ENCODE measurements at places on chromosomes 5 and 9.

DNA sequence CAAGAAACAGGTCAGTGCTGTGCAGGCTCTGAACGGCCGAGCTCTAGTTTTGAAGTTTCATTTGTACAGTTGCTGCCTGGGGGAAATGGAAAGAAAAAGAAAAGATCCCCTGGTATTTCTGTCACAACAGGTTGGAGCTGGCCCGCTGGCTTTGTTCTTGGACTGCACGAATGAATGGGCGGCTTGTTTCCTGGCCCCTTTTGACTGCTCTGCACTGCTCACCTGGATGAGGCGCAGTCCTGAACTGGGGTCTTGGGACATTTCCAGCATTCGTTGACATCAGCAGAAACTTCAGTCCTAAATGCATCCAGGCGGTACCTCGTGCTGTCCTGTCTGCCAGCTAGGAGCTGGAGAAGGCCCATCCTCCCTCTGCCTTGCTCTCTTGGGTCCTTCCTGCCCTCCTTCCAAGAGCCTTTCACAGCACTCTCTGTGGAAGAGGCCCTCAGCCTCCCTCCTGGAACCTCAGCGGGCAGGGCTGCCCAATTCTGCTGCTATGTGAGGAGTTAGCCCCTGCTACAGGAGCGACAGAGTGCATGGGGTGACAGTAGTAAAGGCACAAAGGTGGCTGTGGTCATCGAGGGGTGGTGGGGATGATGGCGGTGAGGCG lies 189.2 kb downstream of the FSTL4 start:
- DNase-seq = no peak

DNA sequence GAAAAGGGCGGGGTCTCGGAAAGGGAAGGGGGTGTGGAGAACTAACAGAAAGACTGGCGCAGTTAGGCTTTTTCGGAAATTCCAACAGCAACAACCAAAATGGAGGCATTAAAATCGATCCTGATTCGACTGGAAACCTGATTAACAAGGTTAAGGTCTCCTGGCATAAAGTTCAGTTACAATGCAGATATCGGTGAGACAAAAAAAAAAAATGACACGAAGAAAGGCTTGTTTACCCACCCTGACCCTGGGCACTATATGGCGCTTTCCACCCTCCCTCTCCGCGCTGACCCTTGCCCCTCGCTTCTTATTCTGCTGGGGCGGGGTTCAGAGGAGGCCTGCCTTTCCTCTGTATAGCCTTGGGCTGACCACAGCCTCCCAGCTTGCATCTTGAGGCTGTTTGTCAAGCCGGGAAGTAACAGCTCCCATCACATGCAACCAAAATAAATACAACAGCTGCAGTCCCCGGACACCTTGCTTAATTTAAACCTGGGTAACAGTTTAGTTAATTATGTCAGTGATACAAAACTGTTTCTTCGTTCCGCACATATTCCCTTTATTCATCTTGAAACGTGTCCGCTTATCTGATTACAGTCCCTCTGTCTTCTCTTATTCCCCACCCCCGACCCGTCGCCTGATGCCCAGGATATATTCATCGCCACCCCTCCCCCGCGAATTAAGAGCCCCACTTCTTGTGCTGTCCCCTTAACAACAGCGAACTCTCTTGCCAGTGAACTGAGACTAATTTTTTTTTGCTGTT lies 795 bp upstream of the PJA2 start:
- no peak for DNase-seq

- DNase-seq = no peak
Observed at GRCh38 chr5:81151546-81151945, 81.6 kb upstream of the CKMT2 start.

DNA sequence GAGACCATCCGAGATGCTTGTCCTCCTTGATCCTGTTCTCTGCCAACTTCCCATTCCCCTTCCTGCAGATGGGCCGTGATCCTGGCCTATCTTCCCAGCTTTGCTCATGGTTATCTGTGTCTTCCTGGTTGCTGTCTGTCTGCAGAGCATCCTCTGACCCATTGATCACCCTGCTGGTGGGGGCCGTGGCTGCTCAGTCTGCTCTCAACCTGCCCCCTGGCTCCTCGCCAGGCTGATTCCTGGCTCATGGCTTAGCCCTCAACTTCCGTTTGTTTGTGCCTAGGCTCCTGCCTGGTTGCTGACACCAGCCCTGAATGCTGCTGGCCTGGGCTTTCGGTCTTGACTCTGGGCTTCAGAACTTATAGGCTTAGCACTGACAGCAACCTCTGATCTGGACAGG lies 67.1 kb upstream of the SMIM15 start:
- no peak for DNase-seq

DNA sequence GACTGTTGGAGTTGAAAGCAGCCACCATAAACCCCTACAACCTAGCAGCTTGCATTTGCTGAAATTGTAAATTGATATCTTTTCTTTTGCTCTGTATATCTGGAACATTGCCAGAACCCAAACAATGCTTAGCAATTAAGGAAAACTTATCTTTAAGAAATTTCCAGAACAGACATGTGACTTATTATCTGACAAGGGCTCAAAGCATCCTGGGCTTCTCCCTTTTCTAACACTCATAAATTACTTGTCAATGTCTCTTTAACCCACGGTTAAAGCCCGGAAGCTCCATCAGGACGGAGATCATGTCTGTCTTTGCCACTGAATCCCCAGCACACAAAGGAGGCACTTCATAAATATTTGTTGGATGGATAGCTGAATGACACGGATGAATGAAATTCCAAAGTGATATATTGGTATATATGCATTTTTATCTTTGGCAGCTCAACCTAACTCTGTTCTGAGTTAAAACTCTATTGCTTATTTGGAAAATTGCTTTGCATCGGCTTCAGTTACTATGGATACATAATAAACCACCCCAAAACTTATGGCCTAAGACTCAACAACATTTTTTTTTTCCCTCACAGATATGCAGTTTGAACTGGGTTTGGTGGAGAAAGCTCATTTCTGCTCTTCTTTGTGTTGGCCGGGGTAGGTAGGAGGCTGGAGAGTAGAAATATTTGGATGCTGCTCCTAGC lies 103.1 kb upstream of the CLINT1 start:
- DNase-seq = no peak

DNA sequence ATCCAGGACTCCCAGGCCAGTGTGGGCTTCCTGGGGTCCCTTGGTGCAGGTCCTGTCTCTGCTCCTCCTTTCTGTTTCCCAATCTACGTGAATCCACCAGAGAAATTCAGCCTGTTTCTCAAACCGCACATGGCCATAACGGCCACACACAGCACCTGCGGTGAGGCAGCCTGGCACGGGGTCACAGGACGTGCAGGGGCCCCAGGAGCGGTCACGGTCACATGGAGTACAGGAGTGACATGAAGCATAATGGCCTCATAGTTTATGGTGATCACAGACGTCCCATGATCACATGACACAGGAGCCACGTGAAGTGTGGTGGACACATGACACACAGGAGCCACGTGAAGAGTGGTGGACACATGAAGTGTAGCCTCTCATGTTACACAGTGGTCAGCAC lies 248.5 kb upstream of the IRX4 start:
- DNase-seq = no peak

- no peak for DNase-seq
Observed at GRCh38 chr5:123035360-123035917, 1.1 kb downstream of the PPIC start.

DNA sequence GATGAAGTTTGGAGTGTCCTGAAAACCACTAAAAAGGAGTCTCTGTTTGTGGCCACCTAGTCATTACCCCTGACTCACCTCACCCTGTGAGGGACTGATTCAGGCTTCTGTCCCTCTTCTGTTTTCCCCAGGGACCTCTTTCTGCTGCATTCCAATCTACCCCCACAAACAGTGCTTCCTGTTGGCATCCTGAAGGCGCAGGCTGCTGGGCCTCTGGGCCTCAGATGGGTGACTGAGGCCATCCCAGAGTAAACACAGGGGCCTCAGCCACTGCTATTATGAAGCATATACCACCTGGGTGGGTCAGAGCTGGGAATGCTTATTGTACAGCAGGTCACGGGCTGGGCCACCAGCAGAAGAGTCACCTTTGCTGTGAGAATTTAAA lies 20.0 kb downstream of the MORN5 start:
- no peak for DNase-seq
